ENCODE measurements at places on chromosomes 12 and 14.

DNA sequence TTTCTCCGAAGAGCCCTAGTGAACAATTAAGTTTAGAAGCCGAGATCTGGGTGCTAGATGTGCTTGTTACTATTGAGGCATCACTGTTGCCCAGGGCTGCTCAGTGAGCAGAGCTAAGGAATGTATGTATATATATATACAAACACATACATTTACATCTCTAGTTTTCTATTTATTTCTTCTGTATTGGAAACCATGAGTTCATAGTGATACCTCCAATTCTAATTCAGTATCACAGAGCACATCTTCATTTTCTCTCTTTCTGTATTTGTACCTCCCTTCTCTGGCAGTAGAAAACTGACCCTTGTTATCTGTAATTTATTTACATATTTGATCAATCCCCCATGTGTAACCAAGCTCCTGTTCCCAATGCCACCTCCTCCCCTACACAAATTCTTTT is 40.7 kb upstream of the FUT8 start:
- no peak for DNase-seq

DNA sequence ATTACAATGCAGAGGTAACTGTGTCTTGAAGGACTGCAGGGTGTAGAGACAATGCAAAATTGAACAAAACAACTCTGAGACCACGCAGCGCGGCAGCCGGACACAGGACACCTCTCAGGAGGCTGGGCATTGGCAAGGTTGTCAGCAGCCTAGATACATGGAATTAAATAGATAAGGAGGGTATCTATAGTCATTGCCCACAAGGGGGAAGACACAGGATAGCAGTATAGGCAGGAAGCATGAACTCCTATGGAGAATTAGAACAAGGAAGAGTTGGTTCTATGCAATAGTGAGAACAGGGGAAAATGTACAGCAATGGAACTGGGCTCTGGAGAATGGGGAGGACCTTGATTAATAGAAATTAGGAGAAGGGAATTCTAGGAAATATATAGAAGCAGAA is 164.1 kb downstream of the C12orf42 start:
- DNase-seq, result no peak

- no peak for DNase-seq
These were observed 40.7 kb downstream of the ZFYVE1 start for GRCh38 chr14:72986214-72986613.

GRCh38 chr12:124392271-124392666 is 97.4 kb downstream of the RFLNA start:
- DNase-seq, result peak; percentile 62

DNA sequence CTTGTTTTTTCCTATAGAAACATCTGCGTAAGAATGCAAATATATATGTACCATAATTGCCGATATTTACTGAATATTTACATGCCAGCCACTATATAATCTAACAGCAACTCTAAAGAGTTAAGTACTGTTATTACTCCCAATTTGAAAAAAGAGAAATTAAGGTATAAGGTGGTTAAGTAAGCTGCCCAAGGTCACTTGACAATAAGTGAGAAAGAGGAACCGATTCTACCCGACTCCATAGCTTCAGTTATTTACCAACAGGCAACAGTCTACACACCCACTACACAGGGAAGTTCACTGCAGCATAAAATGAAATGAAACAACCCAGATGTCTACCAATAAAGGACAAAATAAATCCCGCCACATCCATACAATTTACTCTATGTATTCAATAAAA is 1.1 kb downstream of the MIS18BP1 start:
- no peak for DNase-seq

DNA sequence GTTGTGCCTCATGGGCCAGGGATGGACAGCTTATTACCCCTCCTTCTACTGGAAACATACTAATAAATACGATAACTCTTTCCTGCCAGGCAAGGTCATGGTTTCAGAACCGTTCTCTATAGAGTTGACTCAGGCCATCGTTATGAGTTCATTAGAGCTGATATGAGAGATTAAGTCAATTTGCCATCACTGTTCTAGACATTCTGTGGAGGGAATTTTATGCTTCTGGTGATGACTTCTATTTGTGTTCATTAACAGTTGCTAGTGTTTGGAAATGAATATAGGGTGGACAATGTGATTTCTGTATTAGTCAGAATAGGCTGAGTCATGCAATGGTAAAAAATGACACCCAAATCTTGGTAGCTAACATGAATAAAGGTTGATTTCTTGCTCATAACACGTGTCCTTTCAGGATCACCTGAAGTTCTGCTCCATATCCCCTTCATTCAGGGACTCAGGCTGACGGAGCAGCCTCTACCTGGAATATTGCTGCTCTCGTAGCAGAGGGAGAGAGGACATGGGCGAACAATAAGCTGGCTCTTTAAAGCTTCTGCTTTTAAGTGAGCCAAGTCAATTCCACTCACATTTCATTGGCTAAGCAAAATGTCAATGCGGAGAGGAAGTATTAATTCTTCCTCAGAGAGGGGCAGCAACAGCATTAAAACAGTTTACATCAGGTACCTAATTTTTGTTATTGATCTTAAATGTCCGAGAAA is 18.5 kb upstream of the TBPL2 start:
- DNase-seq, result no peak

DNA sequence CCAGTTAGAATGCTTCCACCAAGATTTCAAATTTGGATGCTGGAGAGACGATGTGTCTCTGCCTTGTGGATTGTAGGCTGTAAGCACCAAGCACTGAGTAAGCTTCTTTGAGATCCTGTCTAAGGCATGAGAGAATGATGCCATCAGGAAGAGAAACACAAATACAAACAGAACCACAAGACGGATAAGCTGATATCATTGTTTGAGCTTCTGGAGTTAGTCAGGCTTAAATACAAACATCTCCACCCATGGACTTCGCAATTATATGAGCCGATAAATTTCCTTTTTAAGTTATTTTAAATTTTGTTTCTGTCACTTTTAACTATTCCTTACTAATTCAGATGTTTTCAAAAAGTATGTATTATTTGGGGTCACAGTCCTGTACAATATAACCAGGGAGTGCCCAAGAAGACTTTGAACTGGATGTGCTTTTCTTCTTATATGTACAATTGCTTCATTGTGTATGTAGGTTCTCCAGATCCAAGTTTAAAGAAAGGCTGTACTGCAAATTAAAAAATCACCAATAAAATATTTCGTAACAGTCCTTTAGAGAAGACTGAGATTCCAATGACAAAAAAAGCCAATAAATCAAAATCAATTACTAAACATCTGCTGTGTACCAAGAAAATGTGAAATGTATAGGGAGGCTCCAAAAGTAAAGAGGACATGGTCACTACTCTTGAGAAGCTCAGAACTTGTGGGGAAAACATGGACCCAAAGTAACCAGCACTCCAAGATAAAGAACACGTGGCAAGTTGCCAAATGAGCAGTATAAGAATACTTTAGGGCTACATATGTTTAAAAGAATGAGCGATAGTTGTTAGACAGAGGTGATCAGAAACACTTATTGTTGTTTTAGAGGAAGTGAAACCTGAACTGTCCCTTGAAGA is 274.1 kb downstream of the ADAMTS20 start:
- no peak for DNase-seq

DNA sequence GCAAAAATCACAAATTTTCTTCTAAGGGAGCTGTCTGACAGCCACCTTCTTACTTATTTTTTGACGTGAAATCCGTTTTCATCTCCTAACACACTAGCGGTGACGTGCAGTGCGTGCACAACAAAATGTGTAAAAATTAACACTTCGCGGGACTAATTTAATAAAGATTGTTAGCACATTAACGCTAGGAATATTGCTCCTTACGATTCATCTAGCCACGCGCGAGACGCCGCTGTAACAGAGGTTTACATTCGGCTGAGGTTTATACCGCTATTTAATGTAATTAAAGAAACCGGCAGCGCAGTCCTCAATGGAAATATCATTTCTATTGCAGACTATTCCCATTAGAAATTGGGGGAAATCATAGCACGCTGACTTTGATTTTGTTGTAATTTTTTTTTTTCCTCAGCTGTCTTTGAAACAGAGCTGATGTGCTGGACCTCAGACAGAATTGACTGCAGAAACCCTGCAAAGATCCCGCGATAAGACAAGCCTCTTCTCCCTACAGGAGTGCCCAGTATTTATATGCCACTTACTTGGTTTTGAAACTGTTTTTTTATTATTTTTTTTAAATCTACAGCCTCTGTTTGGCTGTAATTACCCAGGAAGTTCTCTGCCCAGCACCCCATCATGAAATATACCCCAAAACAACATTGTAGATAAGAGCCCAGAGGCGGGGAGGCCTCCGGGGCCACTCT is 31.2 kb downstream of the BCL11B start:
- no peak for DNase-seq

- DNase-seq, result no peak
These were observed 99.2 kb upstream of the AMN1 start for GRCh38 chr12:31828071-31828470.

DNA sequence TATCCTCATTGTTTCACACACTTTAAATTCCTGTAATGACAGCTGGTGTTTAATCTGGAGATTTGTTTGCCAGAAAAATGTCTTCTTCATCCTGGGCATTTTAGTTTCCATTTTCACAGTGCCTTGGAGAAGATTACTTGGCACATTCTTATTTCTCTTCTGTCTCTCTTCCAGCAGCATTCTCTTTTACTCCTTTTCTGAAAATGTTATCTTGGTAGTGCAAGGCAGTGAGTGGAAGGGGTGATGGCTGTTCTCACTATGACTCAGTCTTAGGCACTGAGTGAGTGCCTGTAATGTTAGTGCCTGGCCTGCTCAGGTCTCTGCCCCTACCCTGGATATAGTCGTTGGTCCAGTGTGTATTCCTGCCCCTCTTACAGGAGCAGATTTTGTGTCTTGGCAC is 13.1 kb downstream of the CLECL1 start:
- DNase-seq, result no peak

DNA sequence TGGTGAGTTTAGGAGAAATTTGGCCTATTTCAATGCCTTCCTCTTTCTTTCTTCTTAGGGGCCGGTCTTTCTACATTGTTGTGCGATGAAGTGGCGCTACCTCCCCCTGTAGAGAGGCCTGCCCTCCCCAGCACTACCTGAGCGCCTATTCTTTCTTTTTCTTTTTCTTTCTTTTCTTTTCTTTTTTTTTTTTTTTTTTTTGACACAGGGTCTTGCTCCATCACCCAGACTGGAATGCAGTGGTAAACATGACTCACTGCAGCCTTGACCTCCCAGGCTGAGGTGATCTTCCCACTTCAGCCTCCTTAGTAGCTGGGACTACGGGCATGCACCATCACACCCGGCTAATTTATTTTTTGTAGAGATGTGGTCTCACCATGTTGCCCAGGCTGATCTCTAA is 136.1 kb upstream of the MAX start:
- DNase-seq, result peak; percentile 25

- no peak for DNase-seq
These were observed 23.0 kb downstream of the PDE6H start for GRCh38 chr12:14995583-14996425.

- no peak for DNase-seq
These were observed 55.0 kb downstream of the PAX9 start for GRCh38 chr14:36716614-36717184.

DNA sequence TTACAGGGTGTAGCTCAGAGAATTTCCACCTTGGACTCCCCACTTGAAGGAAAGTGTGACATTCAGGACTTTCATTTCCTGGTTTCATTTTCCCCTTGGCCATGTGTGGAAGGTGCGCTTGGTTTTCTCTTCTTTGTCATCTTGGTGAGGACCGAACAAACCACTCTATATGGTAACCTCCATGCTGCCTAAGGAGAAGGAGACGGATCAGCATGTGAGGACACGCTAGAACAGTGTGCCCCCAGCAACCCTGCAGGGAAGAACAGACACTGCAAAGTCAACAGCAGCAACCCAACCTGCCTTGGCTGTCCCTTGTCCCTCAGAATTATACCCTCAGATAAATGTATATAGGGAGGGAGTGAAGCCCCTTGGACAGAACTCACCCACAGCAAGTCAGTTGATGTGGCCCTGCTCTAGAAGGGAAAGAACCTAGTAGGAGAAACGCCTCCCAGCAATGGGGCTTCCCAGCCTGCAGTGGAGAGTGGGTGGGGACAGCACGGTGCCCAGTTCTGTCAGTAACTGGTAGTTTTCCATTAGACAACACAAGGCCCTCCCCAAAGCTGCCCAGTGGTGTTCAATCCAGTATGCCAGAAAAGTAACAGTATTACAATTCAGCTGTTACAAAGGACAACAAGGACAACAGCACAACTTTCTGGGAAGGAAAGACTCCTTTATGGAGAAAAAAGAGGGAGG is 18.9 kb upstream of the COCH start:
- DNase-seq, result no peak

DNA sequence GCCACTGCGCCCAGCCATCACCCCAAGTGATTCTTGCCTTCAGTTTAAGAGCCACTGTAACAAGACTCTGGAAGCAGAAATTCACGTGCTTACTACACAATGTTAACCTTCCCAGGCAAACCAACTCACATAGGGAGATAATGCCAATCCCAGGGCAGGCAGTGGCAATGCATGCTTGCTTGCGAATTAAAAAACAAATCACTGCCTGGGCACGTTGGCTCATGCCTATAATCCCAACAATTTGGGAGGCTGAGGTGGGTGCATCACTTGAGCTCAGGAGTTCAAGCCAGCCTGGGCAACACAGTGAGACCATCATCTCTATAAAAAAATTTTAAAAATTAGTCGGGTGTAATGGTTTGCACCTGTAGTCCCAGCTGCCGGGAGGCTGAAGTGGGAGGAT is 37.8 kb upstream of the P2RX4 start:
- DNase-seq, result no peak

- DNase-seq, result no peak
These were observed 47.7 kb upstream of the IGF1 start for GRCh38 chr12:102528111-102528510.

DNA sequence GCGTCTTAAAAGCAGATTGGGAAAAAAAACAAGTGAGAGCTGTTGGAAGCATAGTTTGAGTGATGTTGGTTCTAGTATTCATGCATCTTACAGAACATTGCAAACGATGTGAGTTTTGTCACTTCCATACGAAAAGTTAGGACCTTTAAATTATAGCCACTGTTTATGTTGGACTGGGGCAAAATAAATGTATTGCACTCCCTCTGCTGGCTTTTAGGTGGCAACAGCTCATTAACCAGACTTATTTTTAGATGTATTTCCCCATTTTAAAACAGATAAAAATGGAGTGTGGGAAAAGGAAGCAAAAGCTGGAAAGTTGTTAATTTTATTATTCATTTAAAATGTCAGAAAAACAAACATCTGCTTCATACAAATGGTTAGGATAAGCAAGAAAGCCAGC is 111.9 kb downstream of the LGR5 start:
- DNase-seq, result no peak

DNA sequence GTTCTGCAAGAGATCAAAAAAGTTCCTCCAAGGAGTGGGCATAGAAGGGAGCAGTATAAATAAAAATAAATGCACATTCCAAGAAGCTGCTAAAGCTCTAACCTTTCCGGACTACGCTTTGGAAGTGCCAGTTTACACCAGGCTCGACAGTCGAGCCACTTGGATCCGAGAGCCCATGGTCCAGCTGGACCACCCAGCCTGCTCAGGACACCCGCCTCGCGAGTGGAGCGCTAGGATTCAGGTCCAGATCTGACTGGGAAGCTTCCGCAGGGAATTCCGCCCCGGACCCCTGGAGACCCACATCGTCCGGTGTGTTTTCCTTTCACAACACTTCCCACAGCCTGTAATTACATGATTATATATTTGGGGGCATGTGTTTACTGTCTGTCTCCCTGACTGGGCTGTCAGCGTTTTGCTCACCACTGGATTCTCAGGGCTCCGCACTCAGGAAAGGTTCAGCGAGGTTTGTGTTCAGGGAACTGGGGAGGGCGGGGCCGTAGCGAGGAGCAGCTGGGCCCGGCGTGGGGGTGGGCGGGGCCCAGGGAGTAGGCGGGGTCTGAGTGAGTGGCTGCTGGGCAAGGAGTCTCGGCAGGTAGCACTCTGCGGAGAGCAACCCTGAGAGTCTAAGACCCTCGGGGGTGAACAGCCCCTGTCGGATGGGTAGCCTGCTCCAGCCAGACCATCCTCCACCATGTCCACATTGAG is 52.3 kb upstream of the TMEM263 start:
- peak; percentile 68 for DNase-seq
